ENCODE measurements at places on chromosomes 6 and 20.

DNA sequence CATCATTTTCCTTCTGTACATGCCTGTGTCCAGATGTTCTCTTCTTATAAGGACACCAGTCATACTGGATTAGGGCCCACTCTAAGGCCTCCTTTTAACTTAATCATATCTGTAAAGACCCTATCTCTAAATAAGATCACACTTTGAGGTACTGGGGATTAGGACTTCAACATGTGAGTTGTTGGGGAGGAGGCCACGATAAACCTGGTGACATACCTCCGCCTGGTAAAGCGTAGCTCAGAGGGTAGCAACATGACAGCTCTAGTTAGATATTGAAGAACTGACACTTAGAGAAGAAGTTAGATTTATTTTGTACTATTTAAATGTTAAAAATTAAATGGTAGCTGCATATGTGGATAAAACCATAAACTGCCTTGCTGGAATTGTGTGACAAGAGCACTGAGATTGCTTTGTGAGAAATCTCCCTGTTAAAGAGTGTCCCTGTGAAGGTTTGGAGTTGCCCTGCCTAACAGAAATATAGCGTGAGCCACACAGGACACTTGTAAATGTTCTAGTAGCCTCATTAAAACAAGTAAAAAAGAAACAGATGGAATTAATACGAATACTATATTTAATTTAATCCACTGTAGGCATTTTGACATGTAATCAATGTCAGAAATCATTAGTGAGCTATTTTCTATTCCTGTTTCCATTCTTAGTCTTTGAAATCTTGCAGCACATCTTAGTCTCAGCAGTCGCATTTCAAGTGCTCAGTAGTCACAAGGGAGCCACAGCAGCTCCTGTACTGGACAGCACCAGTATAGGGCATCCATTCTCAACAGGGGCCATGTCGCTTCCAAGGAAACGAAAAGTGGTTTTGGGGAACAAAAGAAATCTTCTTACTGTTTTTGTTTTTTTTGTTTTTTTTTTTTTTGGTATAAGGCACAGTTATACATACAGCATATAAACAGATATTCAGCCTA, 13.4 kb downstream of the PLCB1 start:
- DNase-seq: no peak

GRCh38 chr6:22306741-22307466, 10.1 kb upstream of the PRL start:
- no peak for DNase-seq

- no peak for DNase-seq
Measured at GRCh38 chr20:11260611-11261010, 586.8 kb upstream of the JAG1 start.

- DNase-seq: no peak
Measured at GRCh38 chr20:38872036-38872435, 54.2 kb upstream of the FAM83D start.

DNA sequence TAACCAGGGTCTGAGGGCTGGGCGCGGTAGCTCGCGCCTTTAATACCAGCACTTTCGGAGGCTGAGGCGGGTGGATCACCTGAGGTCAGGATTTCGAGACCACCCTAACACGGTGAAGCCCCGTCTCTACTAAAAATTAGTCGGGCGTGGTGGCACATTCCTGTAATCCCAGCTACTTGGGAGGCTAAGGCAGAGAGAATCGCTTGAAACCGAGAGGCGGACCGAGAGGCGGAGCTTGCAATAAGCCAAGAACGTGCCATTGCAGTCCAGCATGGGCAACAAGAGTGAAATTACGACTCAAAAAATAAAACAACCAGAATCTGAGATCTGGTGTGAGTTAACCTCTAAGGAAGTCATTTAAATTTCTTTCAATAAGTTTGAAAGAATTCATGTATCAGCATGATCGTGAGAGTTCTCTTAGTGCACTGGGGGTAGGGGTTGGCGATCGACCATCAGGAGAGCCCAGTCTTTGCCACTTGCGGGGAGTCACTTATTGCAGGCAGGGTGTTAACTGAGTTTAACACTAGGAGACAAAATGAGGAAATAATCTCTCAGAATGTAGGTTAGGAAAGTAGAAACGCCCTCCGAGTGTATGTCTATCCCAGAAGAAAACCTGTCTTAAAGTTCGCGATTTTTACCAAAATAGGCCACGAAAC, 206.5 kb upstream of the ZNF184 start:
- DNase-seq: no peak

- DNase-seq: no peak
Measured at GRCh38 chr6:40377173-40377806, 209.9 kb downstream of the LRFN2 start.
